CD4-positive, CD25-positive, alpha-beta regulatory T cell (primary cell): ENCODE measurements at places on chromosomes 5 and 9. TPM values are rescaled to one million over a fixed set of nuclear protein-coding genes. Genes with fewer than 3 reads are reported as not detected.

Gene LOX
- polyA plus RNA-seq = not detected

Gene PCDHAC2
- not detected for polyA plus RNA-seq

Gene IFNK
- not detected for polyA plus RNA-seq

Gene TEX48
- not detected for polyA plus RNA-seq

Gene ODF2
- polyA plus RNA-seq = 12.9 TPM

Gene TBC1D9B
- polyA plus RNA-seq = 11.3 TPM

Gene OR13C4
- polyA plus RNA-seq = not detected

Gene CIZ1
- polyA plus RNA-seq = 7.8 TPM

Gene CDH18
- not detected for polyA plus RNA-seq

Gene DNLZ
- polyA plus RNA-seq = 67.9 TPM

Gene FOXD4L6
- polyA plus RNA-seq = not detected

Gene ADRA1B
- polyA plus RNA-seq = not detected
